ENCODE measurements at places on chromosomes 11 and 22.

- DNase-seq = no peak
Observed at GRCh38 chr11:118098996-118099837, 12.5 kb upstream of the SMIM35 start.

DNA sequence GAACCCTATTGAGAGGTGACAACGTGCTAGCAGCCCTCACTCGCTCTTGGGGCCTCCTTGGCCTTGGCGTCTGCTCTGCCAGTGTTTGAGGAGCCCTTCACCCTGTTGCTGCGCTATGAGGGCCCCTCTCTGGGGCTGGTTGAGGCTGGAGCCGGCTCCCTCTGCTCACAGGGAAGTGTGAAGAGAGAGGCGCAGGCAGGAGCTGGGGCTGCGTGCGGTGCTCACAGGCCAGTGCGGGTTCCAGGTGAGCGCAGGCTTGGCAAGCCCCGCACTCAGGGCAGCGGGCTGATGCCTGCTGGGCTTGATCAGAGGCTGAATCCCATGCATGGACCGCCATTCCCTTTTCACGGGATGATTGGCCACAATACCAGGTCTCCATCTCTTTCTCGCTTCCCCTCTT, 90.7 kb downstream of the DLG2 start:
- no peak for DNase-seq

DNA sequence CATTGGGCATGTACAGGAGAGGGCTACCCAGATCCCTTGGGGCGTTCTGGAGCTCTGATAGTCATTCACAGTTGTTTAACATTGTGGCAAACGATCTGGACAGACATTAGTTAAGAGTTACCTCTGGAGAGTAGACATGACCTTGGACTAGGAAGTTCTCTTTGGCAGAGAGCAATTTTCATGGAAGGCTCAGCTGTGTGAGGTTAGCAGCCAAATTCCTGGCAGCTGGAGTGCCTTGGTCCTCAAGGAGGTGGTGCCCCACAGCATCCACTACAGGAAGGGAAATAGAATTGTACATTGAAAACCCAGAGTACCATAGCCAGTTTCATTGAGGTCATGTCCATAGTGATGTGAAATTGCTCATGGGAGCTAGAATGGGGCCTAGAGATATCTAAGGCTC, 82.8 kb downstream of the BLID start:
- no peak for DNase-seq

GRCh38 chr22:50545522-50546325, at the start of gene KLHDC7B:
Gene KLHDC7B, plus strand, starts transcription at chr22:50545899. Its CDS starts 345 bp downstream, at chr22:50546244.
- no peak for DNase-seq

GRCh38 chr11:32421992-32422391, 13.3 kb downstream of the WT1 start:
- no peak for DNase-seq

DNA sequence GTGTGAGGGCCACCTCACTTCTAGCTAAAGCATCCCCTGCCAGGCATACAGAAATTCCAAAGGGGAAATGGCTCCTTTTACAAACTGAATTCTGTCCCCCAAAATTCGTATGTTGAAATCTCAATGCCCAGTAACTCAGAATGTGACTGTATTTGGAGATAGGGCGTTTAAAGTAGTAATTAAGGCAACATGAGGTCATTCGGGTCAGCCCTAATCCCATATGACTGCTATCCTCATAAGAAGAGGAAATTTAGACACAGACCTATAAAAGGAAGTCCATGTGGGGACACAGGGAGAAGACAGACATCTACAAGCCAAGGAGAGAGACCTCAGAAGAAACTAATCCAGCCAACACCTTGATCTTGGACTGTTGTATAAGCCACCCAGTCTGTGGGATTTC, 119.1 kb downstream of the CHST1 start:
- no peak for DNase-seq

GRCh38 chr22:25739659-25740344, 2.2 kb upstream of the MYO18B start:
- DNase-seq = no peak

- DNase-seq = no peak
Observed at GRCh38 chr11:2758751-2759150, 59.0 kb upstream of the KCNQ1OT1 start.

GRCh38 chr11:77170107-77170506, 42.1 kb downstream of the MYO7A start:
- no peak for DNase-seq

DNA sequence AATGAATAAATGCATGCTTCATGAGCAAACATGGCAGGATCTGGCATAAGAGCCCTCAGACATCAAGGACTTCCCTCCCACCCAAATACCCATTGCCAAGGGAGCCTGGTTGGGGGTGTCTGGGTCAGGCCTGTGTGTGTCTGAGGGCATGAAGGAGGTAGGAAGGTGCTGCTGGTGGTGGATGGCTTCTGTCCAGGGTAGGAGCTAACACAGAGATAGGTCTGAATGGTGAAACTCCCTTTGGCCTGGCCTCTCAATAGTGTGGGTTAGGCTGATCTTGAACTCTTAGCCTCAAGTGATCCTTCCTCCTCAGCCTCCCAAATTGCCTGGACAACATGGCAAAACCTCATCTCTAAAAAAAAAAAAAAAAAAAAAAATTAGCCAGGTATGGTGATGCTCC, 2.8 kb downstream of the AMPD3 start:
- DNase-seq = no peak

GRCh38 chr11:69848201-69848600, 29.0 kb upstream of the FGF3 start:
- no peak for DNase-seq

GRCh38 chr11:9680028-9680427, 16.2 kb downstream of the SWAP70 start:
- no peak for DNase-seq

GRCh38 chr11:10604340-10604748, 35.9 kb upstream of the LYVE1 start:
- no peak for DNase-seq

DNA sequence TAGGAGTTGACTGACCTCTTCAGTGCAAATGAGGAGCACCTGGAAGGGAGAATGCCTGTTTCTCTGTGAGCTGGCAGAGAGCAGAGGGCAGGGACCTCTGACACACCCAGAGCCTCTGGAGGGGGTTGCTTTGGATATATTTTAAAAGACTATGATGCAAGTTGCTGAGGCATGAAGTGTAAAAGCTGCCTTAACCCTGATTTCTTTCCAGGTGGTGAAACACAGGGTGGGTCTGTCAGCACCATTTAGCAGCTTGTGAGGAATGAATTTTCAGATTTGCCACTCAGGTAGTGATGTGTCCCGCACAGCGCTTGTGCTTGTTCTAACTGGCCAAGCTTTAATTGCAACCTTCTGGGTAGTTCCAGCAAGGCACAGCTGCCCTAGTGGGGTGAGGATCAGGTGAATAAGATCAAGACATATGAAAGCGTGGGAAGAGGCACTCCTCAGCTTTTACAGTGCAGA, 90.2 kb downstream of the SWAP70 start:
- no peak for DNase-seq

DNA sequence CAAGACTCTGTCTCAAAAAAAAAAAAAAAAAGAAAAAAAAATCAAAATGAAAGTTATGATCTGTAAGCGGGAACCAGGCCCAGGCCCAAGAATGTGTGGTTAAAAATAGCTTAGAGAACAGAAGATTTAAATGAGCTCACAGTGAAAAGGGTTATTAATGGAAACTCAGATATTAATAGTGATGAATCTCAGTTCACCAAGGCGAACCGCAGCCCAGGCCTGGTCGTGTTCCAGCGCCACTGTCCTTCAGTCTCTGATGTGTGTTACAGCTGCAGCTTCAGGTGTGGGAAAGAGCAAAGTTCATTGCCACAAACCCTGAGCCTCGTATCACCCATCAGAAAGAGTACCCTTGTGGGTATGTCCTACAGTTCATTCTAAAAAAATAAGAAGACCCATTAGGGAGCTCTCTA, 107.1 kb downstream of the GAB2 start:
- DNase-seq = no peak

DNA sequence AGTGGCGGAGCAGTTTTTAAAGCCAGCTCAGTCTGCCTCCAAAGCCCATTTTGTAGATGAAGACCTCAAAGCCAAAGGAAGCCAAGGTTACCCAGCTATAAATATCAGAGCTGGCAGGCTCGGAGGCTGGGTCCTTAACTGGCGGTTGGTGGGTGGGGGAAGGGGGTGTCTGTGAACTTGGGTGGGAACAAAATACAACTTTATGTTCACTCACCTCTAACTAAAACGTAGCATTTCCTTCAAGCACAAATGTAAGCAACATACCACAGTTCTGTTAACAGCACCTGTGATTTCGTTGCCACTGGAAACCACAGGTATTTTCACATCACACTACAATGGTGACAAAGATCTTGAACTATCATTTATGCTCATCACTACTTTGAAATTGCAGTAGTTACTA, 99.7 kb upstream of the SYT13 start:
- no peak for DNase-seq

- no peak for DNase-seq
Observed at GRCh38 chr11:63177872-63178271, 33.9 kb upstream of the SLC22A24 start.

- DNase-seq = no peak
Observed at GRCh38 chr11:68927280-68928135, 23.8 kb downstream of the IGHMBP2 start.

GRCh38 chr11:69594481-69594880, 46.5 kb upstream of the CCND1 start:
- DNase-seq = no peak

DNA sequence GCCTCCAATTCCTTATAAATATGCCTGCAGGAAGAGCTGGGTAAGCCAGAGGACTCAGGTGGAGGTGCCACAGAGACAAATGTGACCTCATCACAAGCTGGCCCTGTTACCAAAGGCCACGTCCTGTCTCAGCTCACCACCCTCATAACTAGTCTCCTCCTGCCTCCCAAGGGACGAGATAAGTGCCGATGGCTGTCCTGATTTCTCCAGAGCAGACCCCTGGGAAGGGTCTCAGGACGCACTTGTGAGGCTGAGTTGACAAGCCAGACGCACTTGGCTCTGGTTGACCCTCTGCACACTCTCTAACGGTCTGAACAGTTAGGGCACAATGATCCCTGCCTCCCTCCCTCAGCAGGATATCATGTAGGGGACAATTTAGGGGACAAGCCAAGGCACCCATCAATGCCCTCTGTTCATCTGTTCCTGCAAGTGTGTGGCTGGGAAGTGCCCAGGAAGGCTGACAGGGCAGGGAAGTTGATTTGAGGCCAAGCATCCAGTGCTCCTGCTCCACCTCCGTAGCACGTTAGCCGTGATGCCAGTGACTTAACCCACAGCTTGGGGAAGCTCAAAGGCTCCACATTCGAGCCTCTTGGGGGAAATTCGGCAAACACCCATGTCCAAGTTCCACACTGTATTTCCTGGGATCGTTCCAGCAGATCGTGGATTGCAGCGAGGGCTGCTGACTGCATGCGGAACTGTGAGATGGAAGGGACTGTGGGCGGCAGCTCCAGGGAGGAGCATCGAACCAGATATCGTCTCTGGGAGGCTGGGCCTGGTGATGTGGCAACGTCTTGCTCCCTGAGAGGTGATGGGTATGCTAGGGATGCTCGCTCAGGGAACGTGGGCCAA, 2.8 kb downstream of the SMIM38 start:
- DNase-seq = no peak

GRCh38 chr22:49592780-49593501, 234.7 kb downstream of the BRD1 start:
- DNase-seq = no peak

GRCh38 chr22:42152661-42153270, 22.2 kb upstream of the CYP2D6 start:
- DNase-seq = no peak

GRCh38 chr11:46392421-46393230, 1.1 kb upstream of the CHRM4 start:
- DNase-seq = no peak

DNA sequence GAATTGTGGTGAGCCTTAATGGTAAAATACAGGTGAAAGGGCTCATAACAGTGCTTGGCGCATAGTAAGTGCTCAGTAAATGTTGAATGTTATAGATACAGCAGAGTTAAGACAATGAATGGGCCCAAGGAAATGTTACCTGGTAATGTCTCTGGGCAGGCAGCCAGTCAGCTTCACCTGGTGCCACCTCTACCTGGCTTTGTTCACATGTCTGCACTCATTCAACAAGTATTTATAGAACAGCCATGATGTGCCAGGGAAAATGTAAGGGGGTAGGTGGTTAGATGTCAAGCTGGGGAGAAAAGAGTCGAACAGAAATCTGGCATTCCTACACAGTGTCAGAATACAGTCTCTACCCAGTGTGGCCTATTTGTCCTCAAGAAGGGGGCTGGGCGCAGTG, 238.8 kb upstream of the SYN3 start:
- no peak for DNase-seq

DNA sequence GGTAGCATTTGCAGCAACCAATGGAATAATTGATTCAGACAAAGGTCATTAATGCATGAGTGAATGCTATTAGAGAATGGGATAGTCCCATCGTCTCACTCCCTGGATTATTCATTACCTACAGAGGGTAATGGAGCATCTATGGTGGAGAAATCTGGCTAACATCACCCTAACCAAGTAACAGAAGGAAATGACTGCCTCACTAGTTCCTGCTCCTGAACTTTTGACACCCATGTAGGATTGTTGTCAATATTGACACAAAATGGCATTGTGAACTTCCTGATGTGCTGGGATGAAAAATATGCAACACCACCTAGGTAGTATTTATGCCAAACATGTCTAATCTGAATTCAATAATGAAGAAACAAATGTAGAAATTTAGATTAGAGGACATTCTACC, 44.0 kb upstream of the KIRREL3 start:
- DNase-seq = no peak

DNA sequence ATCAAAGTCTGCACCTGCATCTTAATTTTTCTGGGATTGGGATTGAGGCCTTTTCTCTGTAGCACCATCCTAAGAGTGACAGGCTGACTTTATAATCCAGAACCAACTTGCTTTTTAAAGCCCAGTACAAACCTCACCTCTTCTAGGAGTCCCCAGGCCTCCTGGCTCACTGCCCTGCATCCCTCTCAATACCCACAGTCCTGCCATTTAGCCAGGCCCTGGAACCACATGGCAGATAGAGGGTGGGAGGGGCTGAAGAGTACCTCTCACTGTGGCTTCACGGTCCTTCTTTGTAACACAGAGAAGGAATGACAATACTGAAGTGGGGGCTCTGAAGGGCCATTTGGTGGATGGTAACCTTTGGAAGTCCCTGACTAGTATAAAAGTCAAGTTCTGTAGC, 63.5 kb upstream of the PHOX2A start:
- DNase-seq = no peak

DNA sequence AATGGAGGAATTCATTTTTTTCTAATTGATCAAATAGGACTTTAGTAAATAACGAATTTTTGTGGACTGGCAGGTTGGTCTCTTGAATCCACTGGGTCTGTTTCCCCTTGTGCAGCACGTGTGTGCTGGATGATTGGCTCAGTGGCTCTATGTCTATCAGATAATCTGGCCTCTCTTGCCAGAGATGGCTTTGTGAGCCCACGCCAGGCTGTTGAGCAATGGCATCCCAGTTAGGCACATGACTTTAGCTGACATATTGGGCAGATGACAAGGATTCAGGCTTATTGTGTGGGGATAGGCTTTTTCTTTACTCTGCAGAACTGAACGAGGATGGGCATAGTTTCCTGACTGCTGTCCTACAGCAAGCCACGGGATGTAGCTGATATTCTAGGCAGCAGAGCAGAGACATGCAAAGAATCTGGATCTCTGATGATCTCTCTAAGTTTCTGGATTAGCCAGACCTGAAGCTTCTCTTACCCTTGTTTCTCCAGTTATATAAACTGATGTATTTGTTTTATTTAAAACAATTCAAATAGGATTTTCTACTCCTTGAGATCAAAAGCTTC, 144.9 kb downstream of the ARHGAP42 start:
- no peak for DNase-seq

- DNase-seq = no peak
Observed at GRCh38 chr11:11622340-11622706, 518 bp upstream of the GALNT18 start.

- no peak for DNase-seq
Observed at GRCh38 chr11:134662629-134663360, 250.8 kb upstream of the B3GAT1 start.

All from brain pericyte (primary cell).